ENCODE measurements at places on chromosomes 4 and X.
A peak's percentile ranks its signal among the peaks of the same experiment; 100 is the strongest.

GRCh38 chr4:2412534-2412884, 5.9 kb downstream of the ZFYVE28 start:
- DNase-seq = peak; percentile 41

- no peak for DNase-seq
Measured at GRCh38 chrX:103309860-103310554, 783 bp downstream of the BEX2 start.

DNA sequence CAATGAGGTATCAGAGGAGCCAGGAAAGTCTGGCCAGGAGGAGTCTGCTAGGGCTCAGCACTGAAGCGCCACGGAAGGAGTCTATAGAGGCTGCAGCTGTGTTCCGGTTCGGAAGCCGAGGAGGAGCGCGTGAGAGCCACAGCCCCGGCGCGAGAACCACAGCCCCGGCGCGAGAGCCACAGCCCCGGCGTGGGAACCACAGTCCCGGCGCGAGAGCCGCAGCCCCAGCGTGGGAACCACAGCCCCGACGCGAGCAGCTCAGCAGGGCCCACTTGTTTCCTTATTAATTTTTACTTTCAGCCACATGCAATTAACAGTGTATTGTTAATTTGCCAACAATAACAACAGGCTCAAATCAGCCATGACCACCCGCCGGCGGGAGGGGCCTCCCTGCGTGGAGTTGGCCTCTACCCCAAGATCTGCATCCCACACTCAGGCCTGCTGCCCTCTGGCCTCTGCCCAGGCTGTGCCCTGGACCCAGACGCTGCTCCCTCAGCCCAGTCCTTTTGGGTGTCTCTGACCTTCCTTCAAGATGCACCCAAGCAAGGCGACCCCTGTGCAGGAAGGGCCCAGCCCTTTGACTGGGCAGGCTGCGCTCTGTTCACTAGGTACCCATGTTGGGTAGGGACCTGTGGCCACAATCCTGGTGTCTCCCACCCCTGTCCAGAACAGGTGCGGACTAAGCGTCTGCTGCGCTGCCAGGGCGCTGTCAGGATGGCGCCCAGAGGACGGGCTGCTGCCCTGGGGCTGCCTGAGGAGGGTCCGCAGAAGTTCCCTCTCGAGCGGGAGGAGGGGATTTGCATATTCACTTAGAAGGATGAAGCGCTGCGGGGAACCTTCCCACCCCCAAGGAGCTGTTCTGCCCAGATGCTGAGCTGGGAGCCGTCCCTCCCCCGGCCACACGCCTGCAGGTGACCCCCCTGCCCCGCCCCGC, 113.8 kb downstream of the ADRA2C start:
- peak; percentile 9 for DNase-seq

- DNase-seq = no peak
Measured at GRCh38 chr4:77163641-77164040, 6.6 kb downstream of the CCNG2 start.

DNA sequence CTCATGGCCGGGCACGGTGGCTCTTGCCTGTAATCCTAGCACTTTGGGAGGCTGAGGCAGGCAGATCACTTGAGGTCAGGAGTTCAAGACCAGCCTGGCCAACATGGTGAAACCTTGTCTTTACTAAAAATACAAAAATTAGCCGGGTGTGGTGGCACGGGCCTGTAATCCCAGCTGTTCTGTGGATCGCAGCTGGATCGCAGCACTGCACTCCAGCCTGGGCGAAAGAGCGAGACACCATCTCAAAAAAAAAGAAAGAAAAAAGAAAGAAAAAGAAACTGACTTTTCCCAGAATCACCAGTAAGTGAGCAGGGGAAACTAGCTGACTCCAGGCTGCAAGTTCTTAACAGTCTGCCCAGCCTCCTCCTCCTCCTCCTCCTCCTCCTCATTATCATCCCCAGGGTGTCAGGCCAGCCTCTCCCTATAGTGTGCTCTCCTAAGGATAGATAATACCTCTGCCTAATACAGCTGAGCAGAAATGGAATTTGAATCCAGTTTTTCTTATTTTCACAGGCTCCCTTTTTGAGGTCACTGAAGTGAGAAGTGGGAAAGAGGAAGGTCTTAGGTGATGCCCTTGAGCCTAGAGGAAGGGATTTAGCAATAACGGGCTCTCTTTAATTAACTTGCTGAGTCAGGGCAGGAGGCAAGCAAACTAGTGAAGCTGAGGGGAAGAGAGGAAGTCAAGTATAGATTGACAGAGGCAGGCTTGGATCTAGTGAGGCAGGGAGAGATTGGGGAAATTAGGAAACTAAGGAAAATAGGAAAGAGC, 11.8 kb upstream of the ELF2 start:
- no peak for DNase-seq

DNA sequence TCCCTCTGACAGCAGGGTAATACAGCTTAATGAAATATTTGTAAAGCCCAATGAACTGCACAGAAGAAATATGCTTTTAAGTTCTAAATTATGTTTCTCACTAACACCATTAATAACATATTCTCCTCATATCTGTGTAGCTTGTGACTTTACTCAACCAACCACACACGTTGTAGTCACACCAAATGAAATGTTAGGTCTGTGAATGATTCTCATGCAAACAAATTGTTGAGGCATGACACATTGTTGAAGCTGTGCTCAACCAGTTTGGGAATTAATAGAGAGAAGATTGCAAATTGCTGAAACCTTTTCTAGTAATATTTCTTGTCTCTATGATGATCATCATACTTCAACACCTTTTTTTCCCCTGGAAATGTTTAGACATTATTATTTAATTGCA, 645.9 kb downstream of the PCDH7 start:
- no peak for DNase-seq

- no peak for DNase-seq
Measured at GRCh38 chrX:12648995-12649394, 142.2 kb upstream of the PRPS2 start.

- no peak for DNase-seq
Measured at GRCh38 chrX:70436343-70436742, 8.3 kb upstream of the DLG3 start.
